ENCODE measurements at places on chromosomes 13 and 19.

- no peak for DNase-seq
Measured at GRCh38 chr13:45536224-45536623, 71.5 kb downstream of the COG3 start.

- no peak for DNase-seq
Measured at GRCh38 chr19:47253970-47254369, 2.4 kb upstream of the CCDC9 start.

DNA sequence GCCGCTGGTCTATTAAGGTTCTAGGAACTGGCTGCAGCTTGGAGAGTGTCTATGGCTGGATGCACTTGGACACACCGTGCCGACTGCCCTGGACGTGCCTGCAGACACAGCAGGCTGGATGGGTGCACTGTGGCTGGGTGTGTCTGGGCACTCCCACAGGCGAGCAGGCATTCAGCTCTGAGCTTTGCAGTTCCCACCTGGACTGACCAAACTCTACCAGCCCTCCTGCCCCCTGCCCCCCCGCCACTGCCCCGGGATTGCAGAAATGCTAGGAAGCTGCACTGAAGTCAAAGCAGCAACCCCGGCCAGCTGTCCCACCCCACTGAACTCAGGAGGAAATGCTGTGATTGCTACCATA, 7.0 kb upstream of the LRP3 start:
- DNase-seq = no peak

DNA sequence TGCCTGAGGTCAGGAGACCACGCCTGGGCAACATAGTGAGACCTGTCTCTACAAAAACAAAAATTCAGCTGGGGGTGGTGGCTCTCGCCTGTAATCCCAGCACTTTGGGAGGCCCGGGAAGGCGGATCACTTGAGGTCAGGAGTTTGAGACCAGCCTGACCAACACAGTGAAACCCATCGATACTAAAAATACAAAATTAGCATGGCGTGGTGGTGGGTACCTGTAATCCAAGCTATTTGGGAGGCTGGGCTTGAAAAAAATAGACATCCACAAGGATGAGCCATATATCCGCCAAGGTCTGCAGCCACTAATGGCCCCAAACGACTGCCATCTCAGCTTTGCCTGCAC, 3.1 kb downstream of the RPS16 start:
- no peak for DNase-seq

- DNase-seq = no peak
Measured at GRCh38 chr19:1394252-1395193, 6.8 kb downstream of the GAMT start.

- DNase-seq = no peak
Measured at GRCh38 chr13:50334115-50334778, 319.0 kb downstream of the KCNRG start.

GRCh38 chr13:53138376-53139036, 109.9 kb downstream of the OLFM4 start:
- DNase-seq = no peak

GRCh38 chr19:51559240-51559639, 11.8 kb upstream of the ZNF175 start:
- no peak for DNase-seq

- no peak for DNase-seq
Measured at GRCh38 chr13:24176351-24177101, 16.0 kb downstream of the SPATA13 start.

DNA sequence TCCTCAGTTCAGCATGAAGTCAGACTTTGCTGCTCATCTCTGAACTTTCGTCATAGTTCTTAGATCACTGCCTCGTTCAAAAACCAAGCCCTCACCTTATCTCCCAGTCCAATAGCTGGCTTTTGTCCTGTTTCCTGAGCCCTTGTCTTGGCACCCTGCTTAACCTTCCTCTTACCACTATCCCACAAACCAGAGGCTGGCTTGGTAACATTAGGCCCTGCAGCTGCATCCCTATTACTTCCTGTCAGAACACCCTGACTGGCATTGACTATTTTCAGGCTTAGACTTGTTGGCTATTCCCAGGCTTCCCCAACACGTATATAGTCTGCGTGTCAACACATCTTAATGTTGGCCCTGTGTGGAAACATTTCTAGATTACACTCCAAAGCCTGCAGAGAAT, 172.4 kb downstream of the VWA8 start:
- DNase-seq = no peak

GRCh38 chr13:101127741-101128353, 288.5 kb downstream of the NALCN start:
- peak; percentile 12 for DNase-seq

GRCh38 chr13:45368005-45368404, 27.0 kb upstream of the TPT1 start:
- no peak for DNase-seq

DNA sequence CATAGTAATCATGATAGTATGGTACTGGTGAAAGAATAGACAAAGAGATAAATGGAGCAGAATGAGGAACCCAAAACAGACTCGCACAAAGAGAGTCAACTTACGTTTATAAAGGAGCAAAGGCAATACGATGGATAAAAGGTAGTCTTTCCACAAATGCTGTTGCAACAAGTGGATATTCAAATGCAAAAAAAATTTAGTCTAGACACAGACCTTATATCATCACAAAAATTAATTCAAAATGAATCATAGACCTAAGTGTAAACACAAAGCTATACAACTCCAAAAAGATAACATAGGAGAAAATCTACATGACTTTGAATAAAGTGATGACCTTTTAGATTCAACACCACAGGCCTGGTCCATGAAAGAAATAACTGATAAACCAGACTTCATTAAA, 131.6 kb downstream of the KL start:
- no peak for DNase-seq

GRCh38 chr19:58059003-58059670, at the start of gene ZNF135:
Gene ZNF135, plus strand, starts transcription at chr19:58059282. Its CDS starts 721 bp downstream, at chr19:58060003.
- peak; percentile 61 for DNase-seq

DNA sequence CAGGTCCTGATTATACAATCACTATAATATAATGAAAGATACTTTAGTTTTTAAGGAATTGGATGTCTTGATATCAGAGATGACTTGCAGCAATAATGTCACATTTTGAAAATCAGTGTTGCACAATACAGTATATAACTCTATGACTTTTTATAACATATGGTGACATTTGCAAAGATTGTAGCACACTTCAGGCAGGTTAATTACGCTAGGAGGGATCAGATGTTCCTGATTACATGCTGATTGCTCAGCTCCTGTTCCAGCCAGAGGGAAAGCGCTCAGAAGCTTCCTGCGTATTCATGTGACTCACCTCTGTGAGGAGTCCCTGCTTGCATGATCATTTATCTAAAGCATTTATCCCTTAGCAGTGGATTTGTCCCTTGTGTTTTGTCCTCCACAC, 265.6 kb downstream of the GPC5 start:
- DNase-seq = no peak

DNA sequence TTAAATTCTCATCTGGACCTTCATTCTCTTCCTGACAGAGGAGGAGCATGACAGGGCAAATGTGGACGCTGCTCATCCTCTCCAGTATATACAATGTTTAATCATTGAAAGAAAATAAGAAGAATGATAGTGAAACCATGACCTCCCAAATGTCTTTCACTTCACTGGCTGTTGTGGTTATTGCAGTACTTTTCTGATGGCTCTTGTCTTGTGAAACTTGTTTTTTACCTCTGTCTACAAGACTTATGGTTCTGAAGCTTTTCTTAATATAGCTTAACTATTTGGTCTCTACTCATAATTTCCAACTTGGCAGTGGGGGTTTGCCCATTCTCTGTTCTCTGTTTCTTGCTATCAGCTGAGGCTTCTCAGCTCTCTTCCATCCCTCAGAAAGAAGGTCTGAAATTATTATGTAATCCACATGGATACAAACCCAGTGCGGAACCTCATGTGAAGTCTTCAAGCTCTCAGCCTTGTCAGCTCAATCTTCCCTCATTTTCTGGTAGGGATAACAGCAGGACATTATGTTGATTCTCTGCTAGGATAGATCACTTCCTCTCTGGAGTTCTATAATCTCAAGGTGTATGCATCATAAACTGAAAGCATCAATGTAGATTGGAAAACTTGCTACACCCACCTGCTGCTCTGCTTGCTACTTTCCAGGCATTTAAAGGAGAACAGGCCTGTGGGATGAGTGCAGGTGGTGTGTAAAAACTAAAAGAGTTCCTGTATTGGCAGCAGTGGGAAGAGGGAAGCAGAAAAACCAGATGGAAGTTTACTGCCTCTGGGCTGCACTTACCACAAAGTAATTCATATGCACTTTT, 250.3 kb upstream of the HTR2A start:
- DNase-seq = no peak

GRCh38 chr19:11323601-11324078, 15.8 kb downstream of the RAB3D start:
- no peak for DNase-seq

DNA sequence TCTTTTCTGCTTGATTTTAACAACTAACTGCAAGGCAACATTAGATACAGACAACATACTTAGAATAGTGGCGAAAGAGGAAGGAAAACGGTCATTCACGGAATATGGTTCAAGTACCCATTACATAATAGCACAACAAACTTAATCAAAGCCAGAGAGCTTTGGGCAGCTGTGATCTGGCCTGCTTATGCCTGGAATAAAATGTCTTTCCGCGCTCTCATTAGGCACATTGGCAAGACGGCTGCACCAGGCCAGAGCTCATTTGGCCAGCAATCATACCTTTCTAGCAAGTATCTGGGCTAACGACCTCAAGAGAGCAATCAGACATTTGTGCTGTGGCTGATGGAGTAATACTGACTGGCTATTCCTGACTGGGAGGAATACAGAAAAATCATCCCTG, 112.8 kb downstream of the NALCN start:
- DNase-seq = no peak

DNA sequence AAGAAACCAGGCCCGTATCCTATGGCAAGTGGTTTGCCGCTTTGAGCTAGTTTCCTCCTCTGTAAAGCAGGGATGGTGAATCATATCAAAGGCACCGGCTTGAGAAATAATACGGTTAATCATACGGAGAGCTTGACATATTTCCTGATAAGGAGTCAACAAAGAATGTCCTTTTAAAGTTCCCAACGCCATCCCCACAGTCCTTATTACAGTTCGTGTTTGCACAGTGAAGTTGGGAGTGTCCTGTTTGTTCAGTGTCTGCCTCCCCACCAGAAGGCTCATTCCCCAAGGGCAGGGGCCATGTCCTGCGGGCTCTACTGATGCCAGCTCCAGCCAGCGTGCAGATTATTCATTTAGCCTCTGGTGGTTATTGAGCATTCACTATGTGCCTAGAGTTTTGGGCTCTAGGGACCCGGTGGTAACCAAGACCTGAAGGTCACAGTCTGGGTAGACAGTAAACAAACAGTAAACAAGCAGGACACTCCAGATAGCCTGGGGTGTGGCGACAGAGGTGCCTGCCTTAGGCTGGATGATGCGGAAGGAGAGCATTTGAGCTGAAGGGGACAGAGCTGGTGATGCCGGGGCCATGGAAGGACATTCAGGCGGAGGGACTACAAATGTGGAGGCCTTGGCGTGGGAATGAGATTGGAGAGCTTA, 6.3 kb downstream of the GRAMD1A start:
- no peak for DNase-seq

DNA sequence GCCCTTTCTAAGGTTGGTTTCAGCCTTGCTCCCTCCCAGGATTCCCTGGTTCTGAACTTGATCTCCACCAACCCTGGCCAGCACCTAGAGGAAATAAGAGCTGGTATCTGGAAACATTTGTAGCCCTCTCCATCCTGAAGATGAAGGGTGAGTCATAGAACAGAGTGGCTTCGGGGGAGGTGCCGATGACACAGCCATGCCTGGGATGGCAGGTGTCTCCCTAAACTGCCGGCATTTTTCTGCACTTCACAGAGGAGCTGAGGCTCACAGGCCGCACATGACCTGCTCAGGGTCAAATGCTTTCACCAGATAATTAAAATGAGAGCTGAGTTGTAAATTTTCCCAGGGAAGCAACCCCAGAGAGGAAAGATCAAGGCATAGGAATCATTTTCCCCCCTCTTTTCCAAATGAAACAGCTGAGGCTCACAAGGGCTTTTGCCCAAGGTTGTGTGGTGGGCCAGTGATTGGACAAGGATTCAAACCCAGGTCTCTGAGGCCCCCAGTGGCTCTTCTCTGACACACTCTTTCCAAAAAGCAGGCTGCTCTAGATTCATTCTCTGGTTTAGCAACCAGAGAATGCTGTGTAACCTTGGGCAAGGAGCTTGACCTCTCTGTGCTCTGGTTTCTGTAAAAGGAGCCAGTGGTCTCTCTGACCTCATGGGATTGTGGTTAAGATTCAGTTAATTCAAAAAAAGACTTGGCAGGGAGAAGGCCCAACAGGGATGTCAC, 1.2 kb upstream of the SLC25A42 start:
- DNase-seq = no peak

DNA sequence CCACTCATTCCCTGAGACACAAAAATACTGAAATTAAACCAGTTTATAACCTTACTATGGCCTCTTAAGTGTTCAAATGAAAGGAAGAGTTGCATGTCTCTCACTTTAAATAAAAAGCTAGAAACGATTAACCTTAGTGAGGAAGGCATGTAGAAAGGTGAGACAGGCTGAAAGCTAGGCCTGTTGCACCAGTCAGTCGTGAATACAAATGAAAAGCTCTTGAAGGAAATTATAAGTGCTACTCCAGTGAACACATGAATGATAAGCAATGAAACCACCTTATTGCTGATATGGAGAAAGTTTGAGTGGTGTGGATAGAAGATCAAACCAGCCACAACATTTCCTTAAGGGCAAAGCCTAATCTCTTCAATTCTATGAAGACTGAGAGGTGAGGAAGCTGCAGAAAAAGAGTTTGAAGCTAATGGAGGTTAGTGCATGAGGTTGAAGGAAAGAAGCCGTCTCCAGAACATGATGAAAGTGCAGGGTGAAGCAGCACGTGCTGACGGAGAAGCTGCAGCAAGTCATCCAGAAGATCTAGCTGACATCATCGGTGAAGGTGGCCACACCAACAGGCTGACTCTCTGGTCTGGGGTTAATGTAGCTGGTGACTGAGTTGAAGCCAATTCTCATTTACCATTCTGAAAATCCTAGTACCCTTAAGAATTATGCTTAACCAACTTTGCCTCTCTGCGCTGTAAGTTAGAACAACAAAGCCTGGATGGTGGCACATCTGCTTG, 94.5 kb upstream of the TEX29 start:
- DNase-seq = no peak

DNA sequence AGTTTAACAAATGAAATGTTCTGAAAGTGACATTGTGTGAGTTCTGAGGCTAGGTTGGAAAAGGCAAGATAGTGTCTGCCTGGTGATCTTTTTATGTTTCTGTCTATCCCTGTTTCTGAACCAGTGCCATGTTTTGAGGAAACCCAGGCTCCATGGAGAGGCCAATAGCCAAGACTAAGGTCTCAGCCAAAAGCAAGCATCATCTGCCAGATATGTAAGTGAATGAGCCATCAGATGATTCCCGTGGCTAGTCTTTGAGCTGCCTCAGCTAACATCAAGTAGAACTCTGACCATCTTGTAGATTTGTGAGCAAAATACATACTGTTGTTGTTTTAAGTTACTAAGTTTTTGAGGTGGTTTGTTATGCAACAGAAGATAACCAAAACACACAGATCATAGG, 19.6 kb upstream of the CCNA1 start:
- no peak for DNase-seq

Measured in CD8-positive, alpha-beta T cell (primary cell).